H54 (cell line): ENCODE measurements at places on chromosomes 1 and 21.
A peak's percentile ranks its signal among the peaks of the same experiment; 100 is the strongest.

DNA sequence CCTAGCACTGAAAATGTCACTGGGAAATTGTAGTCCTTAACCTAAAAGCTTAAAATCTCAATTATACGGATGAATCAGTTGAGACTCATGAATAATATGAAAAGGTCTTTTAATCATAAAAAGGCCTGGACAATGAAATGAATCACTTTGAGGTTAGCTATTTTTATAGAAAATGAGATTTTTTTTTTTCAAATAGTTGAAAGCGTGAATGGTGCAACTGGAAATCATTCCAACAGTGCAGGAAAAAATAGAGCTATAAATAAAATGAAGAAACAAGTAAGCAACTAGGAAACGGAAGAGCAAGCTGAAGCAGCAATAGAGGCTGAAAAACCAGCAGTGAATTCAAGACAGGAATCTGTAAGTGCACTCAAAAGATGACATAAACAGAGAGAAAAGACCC lies 142.9 kb downstream of the BACH1 start:
- no peak for DNase-seq

DNA sequence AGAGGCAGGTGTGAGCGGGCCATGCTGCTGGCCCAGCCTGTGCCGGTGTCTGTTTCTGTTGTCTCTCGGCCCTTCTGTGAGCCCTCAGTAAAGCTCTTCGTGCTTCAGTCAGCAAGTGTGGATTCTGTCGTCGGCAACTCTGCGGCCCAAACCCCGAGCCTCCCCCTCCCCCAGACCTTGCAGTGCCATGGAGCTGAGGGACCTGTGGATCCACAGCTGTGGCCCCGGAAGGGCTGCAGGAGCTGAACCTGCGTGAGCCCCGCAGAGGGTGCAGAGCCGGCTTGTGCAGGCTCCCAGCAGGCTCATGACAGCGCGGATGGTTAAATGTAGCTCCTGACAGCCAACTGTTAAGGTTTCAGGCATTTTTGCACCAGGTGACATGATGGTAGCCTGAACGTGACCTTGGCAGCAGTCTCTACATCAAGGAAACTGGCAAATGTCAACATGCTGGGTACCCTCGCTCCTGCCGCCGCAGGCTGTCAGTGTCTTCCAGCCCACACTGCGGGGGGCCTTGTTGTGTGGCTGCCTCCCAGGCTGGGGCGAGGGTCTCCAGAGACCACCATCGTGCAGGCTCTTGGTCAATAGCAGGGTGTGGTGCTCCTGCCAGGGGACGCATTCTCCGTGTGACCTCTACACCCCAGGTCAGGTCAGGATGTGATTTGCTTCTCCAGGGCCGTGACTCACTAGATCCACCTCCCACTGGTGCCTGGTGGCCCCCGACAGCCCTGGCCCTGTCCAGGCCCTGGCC lies 7.0 kb downstream of the LRRC3 start:
- DNase-seq: no peak

DNA sequence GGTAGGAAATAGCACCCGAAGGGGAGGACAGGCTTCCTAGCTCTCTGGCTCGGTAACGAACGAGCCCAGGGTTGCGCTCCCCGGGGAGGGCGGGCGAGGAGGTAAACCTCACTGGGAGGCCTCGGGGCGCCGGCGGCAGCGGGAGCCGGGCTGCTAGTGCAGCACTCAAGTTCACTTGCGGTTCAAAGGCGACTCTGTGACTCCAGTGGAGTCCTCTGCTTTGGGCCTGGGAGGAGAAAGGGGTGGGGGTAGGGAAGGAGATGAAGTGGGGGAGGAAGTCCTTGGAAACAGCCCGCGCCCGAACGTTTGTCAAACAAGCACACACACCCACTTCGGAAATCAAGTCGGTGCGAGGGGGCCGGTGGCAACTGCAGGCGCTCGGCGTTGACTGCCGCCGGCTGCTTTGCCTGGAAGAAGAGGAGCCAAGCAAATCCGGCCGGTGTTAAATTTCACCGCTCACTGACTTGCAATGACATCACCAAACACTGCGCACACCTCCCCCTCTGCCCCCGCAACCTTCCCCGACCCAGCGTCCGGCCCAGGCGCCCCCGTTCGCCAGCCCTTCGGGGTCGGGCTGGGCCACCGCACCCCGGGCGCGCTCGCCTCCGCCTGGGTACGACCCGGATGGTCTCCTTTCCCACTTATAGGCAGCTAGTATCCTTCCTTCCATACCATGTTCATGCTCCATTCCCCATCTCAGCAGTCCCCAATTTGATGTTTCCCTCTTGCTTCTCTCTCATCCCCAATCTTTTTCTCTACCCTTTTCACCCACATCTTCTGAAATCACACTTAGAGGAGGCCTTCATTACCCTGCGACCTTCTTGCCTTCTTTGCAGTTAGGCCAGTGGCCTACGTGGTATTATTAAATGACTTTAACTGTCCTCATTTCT lies at the start of gene COL24A1:
Gene COL24A1 (minus strand): TSS at position 207 of the 890 bp plus-strand sequence. CDS start 376 bp downstream, outside the sequence.
- no peak for DNase-seq

- no peak for DNase-seq
Measured at GRCh38 chr1:35544976-35545375, 12.2 kb downstream of the KIAA0319L start.

DNA sequence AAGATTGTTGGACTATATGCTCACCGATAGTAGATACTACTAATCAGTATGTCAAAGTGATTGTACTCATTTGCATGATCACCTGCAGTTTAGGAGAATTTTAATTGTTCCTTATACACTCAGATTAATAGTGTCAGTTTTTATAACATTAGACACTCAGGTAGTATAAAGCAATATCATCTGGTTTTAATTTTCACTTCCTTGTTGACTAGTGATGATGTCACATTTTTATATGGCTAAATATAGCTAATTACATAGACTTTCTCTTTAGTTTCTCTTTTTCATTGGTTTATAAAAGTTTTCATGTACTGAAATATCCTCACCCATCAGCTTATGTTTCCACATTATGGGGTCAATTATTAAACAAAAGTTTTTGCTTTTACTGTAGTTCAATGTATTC lies 1332.4 kb upstream of the ADGRL2 start:
- DNase-seq: no peak

DNA sequence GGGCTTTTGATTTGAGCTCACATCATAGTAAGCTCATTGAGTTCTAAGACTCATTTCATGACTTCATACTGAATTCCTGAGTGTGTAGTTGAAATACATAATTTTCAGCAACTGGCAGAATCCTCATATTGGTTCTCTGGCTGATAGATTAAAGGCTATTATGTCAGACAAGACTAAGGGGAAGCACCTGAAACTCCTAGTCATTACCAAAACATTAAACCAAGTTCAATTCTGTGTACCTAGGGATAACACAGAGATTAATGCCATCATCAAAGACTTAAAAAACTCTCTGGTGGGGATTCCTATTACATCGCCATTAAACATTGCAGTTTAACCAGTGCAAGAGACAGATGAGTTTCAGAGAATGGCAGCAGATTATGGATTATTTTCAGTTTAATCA lies 339.1 kb downstream of the PTPRC start:
- no peak for DNase-seq

- DNase-seq: no peak
Measured at GRCh38 chr1:93692026-93692425, 10.4 kb upstream of the BCAR3 start.

DNA sequence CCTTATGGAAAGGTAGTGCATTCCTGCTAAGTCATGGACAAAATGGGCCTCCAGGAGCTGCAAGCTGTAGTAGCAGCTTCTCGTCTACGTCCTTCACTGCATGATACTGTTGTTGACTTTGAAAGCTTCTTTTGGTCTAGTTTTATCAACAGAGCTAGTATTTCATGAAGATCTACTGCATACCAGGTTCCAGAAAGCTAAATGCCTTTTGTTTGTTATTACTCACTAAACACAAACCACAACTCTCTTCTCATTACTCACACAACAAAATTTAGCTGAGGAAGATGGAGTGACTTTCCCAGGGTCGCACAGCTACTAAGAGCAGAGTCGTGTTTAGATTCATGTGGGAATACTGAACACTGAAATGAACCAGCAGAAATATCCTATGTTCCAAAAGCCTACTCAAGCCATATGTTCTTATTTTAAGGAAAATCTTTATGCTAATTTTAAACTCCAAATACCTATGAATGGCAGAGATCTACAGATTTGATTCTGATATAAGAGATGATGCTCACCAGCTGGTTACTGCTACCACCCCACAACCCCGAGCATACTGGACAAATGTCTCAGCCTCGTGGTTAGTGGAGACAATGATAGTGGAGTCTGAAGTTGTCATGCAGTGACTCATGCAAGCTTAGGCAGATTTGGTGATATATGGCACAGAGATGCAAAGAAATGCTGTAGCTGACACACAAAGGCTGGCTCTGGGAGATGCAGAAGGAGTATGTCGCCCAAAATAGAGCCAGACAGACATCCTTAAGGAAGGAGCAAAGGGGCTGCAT lies 20.6 kb downstream of the PGBD2 start:
- no peak for DNase-seq

DNA sequence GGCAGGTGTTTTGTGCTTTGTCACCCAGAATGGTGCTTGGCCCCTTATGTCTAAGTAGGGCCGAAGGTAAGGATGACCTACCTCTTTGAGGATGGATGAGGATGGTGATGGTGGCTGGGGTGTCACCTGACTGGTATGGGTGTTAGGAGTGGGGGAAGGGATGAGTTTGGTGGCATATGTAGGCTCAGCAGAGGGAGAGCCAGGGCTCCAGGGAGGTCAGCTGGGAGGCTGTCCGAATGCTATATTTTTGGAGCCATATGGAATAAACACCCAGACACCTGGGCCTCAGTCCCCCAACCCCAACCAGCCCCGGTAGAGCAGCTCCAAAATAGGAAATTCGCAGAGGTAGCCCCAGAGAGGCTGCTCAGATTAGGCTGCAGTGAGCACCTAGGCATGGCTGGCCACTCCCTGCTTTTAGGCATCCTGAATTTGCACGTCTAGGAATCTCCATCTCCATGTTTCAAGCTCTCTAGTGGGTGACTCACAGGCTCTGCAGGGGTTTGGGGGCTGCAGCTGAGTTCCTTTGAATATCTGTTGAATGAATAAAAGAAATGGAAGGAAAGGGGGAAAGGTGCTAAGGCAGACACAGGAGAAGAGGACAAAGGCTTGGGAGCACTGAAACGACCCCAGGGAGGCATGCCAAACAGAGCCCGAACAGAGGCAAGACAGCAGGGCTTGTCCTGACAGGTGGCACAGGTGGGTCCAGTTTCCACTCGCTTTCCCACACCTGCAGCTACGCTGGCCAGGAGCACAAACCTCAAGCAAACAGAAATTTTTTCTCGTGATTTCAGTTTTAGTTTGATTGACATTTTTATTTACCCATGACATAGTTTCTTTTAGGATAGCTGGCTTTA lies 135.3 kb upstream of the EDN2 start:
- DNase-seq: peak; percentile 47

DNA sequence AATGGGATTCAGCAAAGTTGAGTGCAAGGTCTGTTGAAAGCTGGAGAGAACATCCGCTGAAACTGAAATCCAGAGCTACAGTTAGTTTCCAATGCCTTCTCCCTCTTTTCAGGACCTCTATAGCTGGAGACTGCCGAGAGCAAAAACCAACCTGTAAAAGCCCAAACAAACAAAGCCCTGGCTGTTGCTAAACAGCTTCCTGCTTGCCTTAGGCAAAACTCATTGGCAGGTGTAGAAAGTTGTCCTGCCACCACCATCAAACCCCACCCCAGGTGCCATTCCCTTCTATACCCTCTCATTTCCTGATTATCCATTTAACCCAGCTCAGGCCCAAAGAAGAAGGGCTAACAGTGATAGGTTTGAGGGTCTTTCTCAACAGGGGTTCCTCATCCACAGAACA lies 24.7 kb downstream of the SCYL3 start:
- no peak for DNase-seq
